ENCODE measurements at places on chromosomes 7 and 10.

GRCh38 chr10:121426307-121426706 lies 171.9 kb downstream of the FGFR2 start:
- H3K27ac ChIP-seq = no peak overlapping the region
- no peaks in the 10 kb centered on the region for H3K27me3 ChIP-seq
- H3K4me3 ChIP-seq = no peak overlapping the region
- no peaks in the 10 kb centered on the region for H3K4me1 ChIP-seq

- H3K36me3 ChIP-seq = no peaks in the 10 kb centered on the region
- DNase-seq = no peak
- no peaks in the 10 kb centered on the region for H3K27me3 ChIP-seq
- H3K4me3 ChIP-seq = no peak overlapping the region
- no peaks in the 10 kb centered on the region for H3K4me1 ChIP-seq
- H3K27ac ChIP-seq = no peak overlapping the region
Measured at GRCh38 chr10:121577568-121577967, 20.7 kb downstream of the FGFR2 start.

GRCh38 chr10:14566498-14566897 lies 208.2 kb downstream of the FAM107B start:
- no peaks in the 10 kb centered on the region for H3K4me1 ChIP-seq
- no peaks in the 10 kb centered on the region for H3K27me3 ChIP-seq
- H3K4me3 ChIP-seq = no peak overlapping the region
- H3K27ac ChIP-seq = no peak overlapping the region

GRCh38 chr10:128704716-128705115 lies 578.5 kb upstream of the MKI67 start:
- no peak overlapping the region for H3K27ac ChIP-seq
- no peaks in the 10 kb centered on the region for H3K36me3 ChIP-seq
- DNase-seq = no peak
- no peaks in the 10 kb centered on the region for H3K27me3 ChIP-seq
- no peak overlapping the region for H3K4me3 ChIP-seq

- no peaks in the 10 kb centered on the region for H3K27me3 ChIP-seq
- H3K36me3 ChIP-seq = no peaks in the 10 kb centered on the region
- peak overlapping the region; percentile 12 for H3K4me3 ChIP-seq
- DNase-seq = no peak
Measured at GRCh38 chr7:4613846-4614548, 68.1 kb upstream of the FOXK1 start.

- H3K27ac ChIP-seq = no peak overlapping the region
- H3K36me3 ChIP-seq = no peaks in the 10 kb centered on the region
- DNase-seq = no peak
Measured at GRCh38 chr7:140867467-140868462, 57.0 kb downstream of the BRAF start.

DNA sequence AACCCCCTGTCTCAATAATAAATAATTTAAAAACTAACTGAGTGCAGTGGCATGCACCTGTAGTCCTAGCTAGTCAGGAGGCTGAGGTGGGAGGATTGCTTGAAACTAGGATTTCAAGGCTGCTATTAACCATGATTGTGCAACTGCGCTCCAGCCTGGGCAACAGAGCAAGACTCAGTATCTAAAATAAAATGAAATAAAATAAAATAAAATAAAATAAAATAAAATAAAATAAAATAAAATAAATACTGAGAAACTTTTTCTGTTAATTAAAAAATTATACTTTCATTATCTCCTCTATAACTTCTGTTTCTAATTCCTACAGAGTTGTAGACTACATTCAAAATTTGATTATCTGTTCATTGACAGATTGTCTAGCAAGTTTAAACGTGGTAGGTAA lies 999.4 kb downstream of the ANKRD7 start:
- no peak overlapping the region for H3K27ac ChIP-seq
- H3K4me1 ChIP-seq = no peaks in the 10 kb centered on the region
- H3K27me3 ChIP-seq = no peaks in the 10 kb centered on the region
- no peaks in the 10 kb centered on the region for H3K36me3 ChIP-seq

DNA sequence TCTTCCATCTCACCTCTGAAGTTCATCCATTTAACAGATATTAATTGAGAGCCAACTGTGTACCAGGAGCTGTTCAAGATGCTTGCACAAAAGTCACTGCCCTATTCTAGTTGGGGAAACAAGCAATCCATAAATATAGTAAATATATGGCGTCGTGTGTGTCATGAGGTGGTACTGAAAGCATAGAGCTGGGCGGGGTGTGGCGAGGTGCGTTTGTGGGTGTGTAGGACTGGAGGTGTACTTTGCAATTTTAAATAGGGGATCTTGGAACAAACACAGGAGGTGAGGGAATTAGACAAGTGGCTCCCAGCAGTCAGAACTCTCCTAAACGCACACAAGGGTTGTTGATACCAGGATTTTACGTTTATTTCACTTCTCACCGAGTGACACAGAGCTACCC lies 490 bp upstream of the ZNF239 start:
- H3K27me3 ChIP-seq = no peaks in the 10 kb centered on the region
- H3K4me3 ChIP-seq = peak overlapping the region; percentile 71
- peaks cover 3% of the 10 kb centered on the region for H3K4me1 ChIP-seq
- no peak for DNase-seq
- peak overlapping the region; percentile 81 for H3K27ac ChIP-seq

GRCh38 chr7:33039257-33039902 lies 23.2 kb downstream of the NT5C3A start:
- H3K4me1 ChIP-seq = peaks cover 5% of the 10 kb centered on the region
- DNase-seq = no peak
- no peaks in the 10 kb centered on the region for H3K27me3 ChIP-seq
- peak overlapping the region; percentile 33 for H3K4me3 ChIP-seq
- no peaks in the 10 kb centered on the region for H3K36me3 ChIP-seq

GRCh38 chr10:132946806-132947546 lies 4.6 kb upstream of the CFAP46 start:
- no peak for DNase-seq
- H3K27me3 ChIP-seq = no peaks in the 10 kb centered on the region
- no peak overlapping the region for H3K27ac ChIP-seq

GRCh38 chr7:134153493-134154136 lies 26.5 kb downstream of the LRGUK start:
- no peak for DNase-seq
- no peaks in the 10 kb centered on the region for H3K36me3 ChIP-seq
- H3K27ac ChIP-seq = no peak overlapping the region
- H3K4me1 ChIP-seq = no peaks in the 10 kb centered on the region
- no peaks in the 10 kb centered on the region for H3K27me3 ChIP-seq

GRCh38 chr10:822661-823367 lies 108.7 kb downstream of the LARP4B start:
- H3K36me3 ChIP-seq = no peaks in the 10 kb centered on the region
- H3K4me3 ChIP-seq = no peak overlapping the region
- no peak for DNase-seq
- H3K27me3 ChIP-seq = no peaks in the 10 kb centered on the region
- no peak overlapping the region for H3K27ac ChIP-seq

DNA sequence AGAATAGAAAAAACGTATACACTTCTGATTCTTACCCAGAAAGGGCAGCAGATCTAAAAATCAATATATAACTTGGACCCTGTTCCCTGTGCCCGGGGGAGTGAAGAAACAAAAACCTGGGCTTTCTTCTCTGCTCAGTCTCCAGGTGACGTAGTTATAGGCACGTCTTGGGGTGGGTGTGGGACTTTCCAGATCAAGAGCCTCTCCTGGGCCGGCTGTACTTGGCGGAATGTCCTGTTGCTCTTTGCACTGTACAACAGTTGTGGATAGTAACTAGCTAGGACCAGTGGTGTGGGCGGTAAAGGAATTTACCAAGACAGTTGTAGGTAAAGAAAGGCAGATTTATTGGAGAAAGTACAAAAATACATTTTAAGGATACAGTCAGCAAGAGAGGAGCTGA lies 40.4 kb upstream of the STEAP4 start:
- H3K27ac ChIP-seq = no peak overlapping the region
- no peaks in the 10 kb centered on the region for H3K4me1 ChIP-seq
- no peaks in the 10 kb centered on the region for H3K36me3 ChIP-seq
- H3K27me3 ChIP-seq = no peaks in the 10 kb centered on the region

- peaks cover 3% of the 10 kb centered on the region for H3K4me1 ChIP-seq
- peak overlapping the region; percentile 70 for H3K27ac ChIP-seq
- H3K4me3 ChIP-seq = peak overlapping the region; percentile 99
- peak; percentile 61 for DNase-seq
- no peaks in the 10 kb centered on the region for H3K27me3 ChIP-seq
Measured at GRCh38 chr7:149625340-149625946, 127.8 kb upstream of the ZNF746 start.

- no peaks in the 10 kb centered on the region for H3K36me3 ChIP-seq
- DNase-seq = no peak
- no peaks in the 10 kb centered on the region for H3K27me3 ChIP-seq
- H3K4me3 ChIP-seq = no peak overlapping the region
- no peaks in the 10 kb centered on the region for H3K4me1 ChIP-seq
Measured at GRCh38 chr10:79055100-79055782, 13.5 kb upstream of the ZMIZ1 start.

GRCh38 chr10:128568041-128568440 lies 441.8 kb upstream of the MKI67 start:
- no peak for DNase-seq
- H3K27ac ChIP-seq = no peak overlapping the region
- H3K4me1 ChIP-seq = no peaks in the 10 kb centered on the region
- H3K4me3 ChIP-seq = no peak overlapping the region
- H3K27me3 ChIP-seq = no peaks in the 10 kb centered on the region
- H3K36me3 ChIP-seq = no peaks in the 10 kb centered on the region

DNA sequence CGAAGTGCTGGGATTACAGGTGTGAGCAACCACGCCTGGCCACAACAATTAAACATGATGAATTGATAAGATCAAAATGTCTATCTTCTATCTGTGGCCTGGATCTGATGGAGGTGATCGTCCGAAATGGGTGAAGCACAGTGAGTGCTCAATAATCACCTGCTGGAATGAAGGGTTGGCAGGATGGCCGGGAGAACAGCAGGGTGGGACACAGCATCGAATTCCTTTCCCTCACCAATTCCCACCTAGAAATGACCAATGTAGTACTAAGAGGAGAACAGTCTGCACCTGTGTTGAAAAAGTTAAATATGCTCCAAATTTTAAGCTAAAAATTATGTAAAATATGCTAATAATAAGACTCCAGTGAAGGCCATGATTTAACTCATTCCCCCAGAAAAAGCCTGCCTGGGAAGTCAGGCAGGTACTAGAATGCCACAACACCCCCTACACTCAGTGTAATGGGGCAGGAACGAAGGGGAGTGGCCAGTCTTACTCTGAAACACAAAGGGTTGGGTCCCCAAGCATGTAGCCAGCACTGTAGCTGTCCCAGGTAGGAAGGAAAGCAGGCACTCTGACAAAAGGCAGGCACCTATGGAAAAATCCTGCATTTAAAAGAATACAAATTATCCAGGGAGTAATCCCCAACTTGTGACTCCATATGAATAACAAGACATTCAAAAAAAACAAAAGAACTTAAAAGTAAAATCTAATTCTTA lies 110.3 kb downstream of the VPS41 start:
- no peaks in the 10 kb centered on the region for H3K36me3 ChIP-seq
- no peak overlapping the region for H3K4me3 ChIP-seq
- DNase-seq = no peak
- H3K27me3 ChIP-seq = no peaks in the 10 kb centered on the region
- H3K4me1 ChIP-seq = no peaks in the 10 kb centered on the region

DNA sequence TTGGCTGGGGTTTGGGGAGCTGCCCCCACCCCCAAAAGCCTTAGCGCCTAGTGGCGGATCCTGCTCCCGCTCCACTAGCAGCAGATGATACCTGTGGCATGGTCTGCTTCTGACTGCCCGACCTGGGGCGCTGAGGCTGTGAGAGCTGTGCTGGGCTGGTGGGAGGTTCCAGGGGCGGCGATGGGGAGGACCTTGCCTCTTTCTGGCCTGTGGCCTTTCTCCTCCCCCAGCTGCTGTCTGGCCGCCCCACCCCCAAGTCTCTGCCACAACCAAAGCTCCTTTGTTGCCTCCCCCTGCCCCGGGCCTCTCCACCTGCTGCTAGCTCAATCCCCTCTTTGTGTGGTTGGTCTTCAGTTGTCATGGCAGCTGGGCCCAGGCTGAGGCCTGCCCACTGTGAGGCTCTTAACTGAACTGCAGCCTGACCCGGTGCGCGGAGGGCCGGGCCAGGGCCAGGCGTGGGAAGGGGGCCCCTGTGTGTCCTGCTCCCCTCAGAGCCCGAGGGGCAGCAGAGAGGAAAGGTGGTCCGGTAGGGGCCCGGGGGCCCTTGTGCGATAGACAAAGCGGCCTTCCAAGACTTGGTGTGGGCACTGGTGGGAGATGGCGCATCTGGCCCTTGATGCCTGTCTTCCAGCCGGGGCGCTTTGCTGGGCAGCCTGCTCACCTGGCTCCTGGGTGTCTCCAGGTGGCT lies 4.7 kb downstream of the ZNF775 start:
- no peaks in the 10 kb centered on the region for H3K27me3 ChIP-seq
- no peak for DNase-seq
- no peak overlapping the region for H3K4me3 ChIP-seq
- no peaks in the 10 kb centered on the region for H3K36me3 ChIP-seq
- H3K27ac ChIP-seq = no peak overlapping the region

- no peak overlapping the region for H3K27ac ChIP-seq
- no peaks in the 10 kb centered on the region for H3K27me3 ChIP-seq
- no peaks in the 10 kb centered on the region for H3K36me3 ChIP-seq
- H3K4me1 ChIP-seq = no peaks in the 10 kb centered on the region
- no peak overlapping the region for H3K4me3 ChIP-seq
- no peak for DNase-seq
Measured at GRCh38 chr10:14396411-14397048, 65.8 kb upstream of the FRMD4A start.

- H3K4me3 ChIP-seq = no peak overlapping the region
- DNase-seq = no peak
- H3K4me1 ChIP-seq = no peaks in the 10 kb centered on the region
- H3K36me3 ChIP-seq = no peaks in the 10 kb centered on the region
Measured at GRCh38 chr7:121525155-121525819, 129.2 kb upstream of the FAM3C start.

DNA sequence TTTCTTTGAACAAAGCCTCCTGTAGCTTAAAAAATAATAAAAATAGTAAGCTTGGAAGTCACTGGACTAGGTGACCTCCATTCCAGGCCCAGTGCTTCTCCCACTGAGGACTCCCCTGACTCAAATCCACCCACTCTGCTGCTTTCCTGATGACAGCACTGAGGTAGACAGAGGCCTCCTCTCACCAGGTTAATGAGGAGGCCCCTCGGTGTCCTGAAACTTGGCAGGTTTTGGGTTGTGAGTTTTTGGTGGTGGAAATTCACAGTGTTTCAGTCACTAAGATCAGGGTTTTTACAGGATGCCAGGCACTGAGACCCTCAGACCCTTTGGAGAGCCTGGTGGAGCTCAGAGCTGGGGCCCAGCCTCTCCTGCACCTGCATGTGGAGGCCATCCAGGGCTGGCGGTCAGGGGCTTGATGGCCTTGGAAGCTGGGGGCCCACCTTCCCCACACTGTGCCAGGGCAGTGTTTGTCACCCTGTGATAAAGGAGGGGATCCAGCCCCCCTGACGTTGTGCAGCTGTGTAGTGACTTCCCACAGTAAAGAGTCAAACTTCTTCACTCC lies 19.1 kb downstream of the TSPAN14 start:
- H3K36me3 ChIP-seq = no peaks in the 10 kb centered on the region
- peaks cover 42% of the 10 kb centered on the region for H3K4me1 ChIP-seq
- H3K4me3 ChIP-seq = no peak overlapping the region
- no peak overlapping the region for H3K27ac ChIP-seq
- DNase-seq = no peak
- H3K27me3 ChIP-seq = no peaks in the 10 kb centered on the region

Data from ovary (tissue), 10 donors.